ENCODE measurements at places on chromosomes 2 and 18. TPM values are rescaled to one million over a fixed set of nuclear protein-coding genes. Genes with fewer than 3 reads are reported as not detected.

Gene PLCL1
- 3.3 TPM for polyA plus RNA-seq

Gene PDIA6
- 258 TPM for polyA plus RNA-seq

DNA sequence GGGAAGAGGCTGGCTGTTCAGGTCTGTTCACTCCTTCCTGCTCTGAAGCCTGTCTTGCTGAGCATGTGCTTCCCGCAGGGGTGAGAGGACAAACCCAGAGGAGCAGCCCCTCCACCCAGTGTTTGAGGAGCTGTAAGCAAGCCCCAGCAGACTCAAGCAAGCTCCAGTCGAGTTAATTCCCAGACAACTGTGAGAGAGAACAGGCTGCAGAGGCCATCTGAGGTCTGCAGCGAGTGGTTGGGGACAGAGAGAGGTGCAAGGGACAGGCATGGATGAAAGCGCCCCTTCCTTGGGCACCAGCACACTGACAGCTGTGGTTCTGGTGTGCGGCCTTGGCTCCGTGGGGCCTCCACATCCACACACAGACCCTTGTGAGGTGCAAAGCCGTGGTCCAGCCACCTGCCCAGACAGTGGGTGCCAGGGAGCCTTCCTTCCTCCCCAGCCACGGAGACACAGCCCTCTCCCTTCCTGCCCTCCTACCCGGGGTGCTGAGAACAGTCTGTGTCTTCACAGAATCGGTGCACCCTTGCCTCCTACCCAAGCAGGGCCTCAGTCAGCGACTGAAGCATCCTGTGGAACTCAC, 36.2 kb downstream of the MAL start:
- no peak overlapping the region for H3K4me3 ChIP-seq
- H3K27me3 ChIP-seq, result no peaks in the 10 kb centered on the region
- DNase-seq, result no peak
- H3K36me3 ChIP-seq, result no peaks in the 10 kb centered on the region
- no peak overlapping the region for H3K27ac ChIP-seq
- H3K4me1 ChIP-seq, result no peaks in the 10 kb centered on the region

- H3K27ac ChIP-seq, result no peak overlapping the region
- no peaks in the 10 kb centered on the region for H3K4me1 ChIP-seq
- H3K4me3 ChIP-seq, result no peak overlapping the region
Observed at GRCh38 chr2:143420313-143420712, 291.1 kb downstream of the ARHGAP15 start.

DNA sequence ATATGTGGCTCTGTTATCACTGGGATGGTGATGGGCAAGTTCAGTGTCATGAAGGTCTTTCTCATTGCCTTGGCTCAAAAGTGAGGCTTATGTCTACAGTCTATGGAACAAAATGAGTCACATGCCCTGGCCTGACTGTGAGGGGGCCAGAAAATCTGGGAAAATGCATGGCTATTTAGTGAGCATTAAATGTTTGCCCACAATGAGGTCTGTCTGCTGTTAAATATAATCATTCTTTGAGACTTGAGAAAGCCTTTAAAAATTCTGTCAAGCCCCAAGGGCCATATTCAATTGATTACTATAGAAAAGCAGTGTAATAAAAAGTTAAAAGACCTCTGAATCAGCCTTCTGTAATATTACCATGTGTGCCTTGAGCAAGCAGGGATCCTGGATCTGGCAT, 5.5 kb upstream of the RNF144A start:
- no peak overlapping the region for H3K27ac ChIP-seq
- peaks cover 2% of the 10 kb centered on the region for H3K27me3 ChIP-seq
- H3K4me3 ChIP-seq, result no peak overlapping the region
- H3K4me1 ChIP-seq, result peaks cover 1% of the 10 kb centered on the region
- H3K36me3 ChIP-seq, result no peaks in the 10 kb centered on the region
